WERI-Rb-1 (cell line): ENCODE measurements at places on chromosomes 2 and 18.

DNA sequence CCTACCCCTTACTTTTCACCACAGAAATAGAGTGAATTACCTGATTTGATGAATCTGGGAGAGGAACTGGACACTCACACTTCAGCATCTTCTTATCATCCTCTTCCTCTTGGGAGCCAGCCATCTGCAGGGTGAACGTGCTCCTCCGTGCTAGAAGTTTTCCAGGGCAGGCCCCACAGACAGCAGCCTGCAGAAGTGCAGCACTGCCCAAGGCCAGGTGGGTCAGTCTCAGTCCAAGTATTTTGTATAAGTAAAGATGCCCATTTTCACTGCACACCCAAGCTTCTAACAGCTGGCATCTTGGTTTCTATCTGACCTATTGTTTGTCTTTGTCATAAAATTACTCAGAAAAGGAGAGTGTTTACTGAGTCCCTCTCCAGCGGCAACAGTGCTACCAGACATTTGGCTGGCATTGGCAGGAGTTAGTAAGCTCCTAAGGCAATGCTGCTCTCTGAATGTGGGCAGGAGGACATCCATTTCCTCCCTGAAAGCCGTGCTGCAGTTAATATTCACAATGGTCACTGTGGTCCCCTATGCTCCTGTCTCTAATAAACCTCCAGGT lies 222.6 kb upstream of the CTAGE1 start:
- DNase-seq = no peak

- no peak for DNase-seq
Observed at GRCh38 chr2:5748946-5749345, 56.8 kb downstream of the SOX11 start.

DNA sequence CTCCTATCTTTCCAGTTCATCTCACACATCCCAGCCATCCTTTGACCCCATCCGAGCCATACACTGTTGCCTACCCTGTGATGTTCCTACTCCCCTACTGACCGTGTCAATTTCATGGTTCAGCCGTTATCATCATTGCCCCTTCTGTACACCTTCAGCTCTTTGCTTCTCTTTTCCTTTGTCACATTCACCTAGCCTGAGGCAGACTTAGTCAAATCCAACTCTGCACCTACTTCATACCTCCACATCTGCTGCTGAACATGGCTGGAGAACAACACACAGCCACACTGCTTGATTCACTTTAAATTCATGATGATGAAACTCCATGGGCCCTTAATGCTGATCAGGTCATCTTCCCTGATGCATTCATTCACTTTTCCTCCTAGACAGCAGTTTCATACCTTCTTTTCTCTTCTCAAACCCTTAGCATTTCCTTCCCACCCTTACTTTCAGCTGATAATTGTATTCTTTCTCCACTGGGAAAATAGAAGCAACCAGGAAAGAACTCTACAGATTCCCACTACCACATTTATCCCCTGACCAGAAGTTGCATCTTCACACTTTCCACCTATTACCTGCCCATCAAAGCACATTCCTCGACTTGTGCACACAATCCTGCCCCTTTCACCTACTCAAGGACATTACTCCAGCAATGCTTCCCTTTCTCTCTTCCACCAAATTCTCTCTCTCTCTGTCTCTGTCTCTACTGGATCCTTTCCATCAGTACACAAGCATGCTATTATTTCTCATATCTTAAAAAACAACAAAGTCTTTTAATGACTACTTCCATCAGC lies 59.6 kb downstream of the PKDCC start:
- DNase-seq = no peak

DNA sequence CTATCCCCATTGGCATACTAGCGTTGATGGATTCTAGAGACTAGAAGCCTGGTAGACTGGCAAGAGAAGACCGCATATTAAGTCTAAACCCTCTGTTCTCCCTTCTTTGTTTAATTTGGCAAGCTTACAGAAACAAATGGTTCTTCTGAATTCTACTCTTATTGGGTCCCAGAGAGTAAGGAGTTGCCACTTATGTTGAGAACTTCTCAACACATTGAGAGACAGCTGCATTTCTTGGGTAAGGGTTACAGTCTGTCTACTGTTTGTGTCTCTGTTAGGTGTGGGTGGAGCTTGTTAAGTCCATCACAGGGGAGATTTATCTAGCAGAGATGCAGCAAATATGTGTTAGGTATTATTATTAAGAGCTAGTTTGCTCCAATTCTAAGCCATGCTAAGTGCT lies 435.8 kb upstream of the MEIS1 start:
- no peak for DNase-seq

- no peak for DNase-seq
Observed at GRCh38 chr18:73859837-73860397, 287.7 kb downstream of the FBXO15 start.

DNA sequence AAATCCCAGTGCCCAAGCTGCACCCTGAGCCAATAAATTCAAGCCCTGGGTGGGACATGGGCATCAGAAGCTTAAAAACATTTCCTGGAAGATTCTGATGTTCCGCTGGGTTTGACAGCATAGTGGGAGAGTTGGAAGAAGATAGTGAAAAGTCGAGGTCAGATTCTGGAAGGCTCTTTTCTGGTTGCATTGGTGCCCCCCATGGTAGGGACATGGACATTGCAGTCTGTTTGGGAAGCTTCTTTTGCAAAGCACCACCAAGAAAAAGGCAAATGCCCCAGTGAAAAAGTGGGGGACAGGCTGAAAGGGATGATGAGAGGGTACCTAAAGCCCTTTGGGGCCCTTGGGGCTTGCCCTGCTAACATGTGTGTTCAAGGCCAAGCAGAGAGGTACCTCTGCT lies 21.0 kb downstream of the MERTK start:
- DNase-seq = no peak

GRCh38 chr18:10840743-10841142 lies 308.6 kb downstream of the PIEZO2 start:
- no peak for DNase-seq

GRCh38 chr2:69335311-69335710 lies 51.7 kb downstream of the GFPT1 start:
- no peak for DNase-seq

- no peak for DNase-seq
Observed at GRCh38 chr2:85148190-85148589, 15.0 kb downstream of the TCF7L1 start.

GRCh38 chr2:73386894-73387636 lies 1.4 kb downstream of the ALMS1 start:
- no peak for DNase-seq

DNA sequence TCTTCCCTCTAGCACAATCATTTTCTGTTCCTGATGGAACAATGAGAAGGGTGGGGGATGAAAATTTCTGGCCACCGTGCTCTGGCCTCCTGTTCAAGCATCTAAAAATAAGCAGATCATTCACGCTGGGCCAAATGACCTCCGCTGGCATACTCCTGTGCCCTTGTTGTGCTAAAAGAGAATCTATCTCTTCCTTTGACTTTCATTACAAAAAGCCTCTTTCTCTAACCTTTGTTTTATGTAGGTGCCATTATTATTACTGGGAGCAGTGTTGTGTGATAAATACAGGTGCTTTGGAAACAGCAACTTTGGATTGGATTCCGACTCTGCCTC lies 44.6 kb upstream of the B3GNT2 start:
- no peak for DNase-seq

GRCh38 chr2:118808429-118808809 lies 39.0 kb downstream of the EN1 start:
- DNase-seq = no peak

GRCh38 chr2:65450810-65451209 lies 18.4 kb upstream of the SPRED2 start:
- DNase-seq = no peak

DNA sequence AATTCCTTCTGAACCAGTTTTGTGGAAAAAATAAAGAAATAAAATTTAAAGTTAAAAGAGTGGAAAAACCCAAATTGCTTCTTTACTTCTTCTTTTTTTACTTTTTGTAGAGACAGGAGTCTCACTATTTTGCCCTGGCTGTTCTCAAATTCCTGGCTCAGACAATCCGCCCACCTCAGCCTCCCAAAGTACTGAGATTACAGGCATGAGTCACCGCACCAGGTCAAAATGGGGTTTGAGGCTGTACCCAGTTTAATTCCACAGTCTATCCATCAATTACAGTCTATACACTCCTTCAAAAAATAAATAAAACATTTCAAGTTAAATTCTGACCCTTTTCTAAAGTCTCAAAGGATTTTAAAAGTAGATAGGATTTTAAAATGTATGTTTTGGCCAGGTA lies 120.3 kb downstream of the FAM161A start:
- no peak for DNase-seq

GRCh38 chr2:97901862-97902261 lies 93.9 kb downstream of the TMEM131 start:
- DNase-seq = no peak
